ENCODE measurements at places on chromosomes 5 and 9.

DNA sequence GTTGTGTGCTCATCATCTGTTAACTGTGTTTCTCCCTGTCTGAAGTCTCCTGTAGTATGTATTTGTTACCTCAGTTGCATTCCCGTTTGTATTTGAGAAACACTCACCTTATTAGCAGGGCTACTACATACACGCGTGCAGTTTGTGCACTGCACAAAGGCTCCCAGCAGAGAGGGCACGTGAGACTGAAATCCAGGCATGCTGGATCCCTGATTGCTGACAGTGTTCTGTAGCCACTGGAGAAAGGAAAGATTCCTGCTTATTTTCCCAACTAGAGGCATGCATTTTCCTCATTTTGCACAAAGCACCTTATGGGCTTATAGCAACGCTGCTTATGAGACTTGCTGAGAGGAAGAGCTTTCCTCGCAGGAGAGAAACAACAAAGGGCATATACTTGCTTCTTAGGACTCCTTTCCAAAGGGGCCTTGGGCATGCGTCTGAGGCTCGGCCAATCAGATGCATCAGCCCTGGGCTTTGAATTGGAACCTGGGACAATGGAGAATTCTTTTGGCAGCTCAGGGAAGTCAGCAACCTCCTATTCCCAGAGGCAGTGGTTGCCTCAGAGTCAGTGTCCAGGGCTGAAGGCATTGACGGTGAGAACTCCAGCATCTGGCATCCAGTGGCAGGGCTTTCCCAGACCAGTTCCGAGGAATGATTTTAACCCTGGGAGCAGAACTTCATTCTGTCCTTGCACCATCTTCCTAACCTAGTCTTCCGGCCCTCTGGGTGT lies 9.9 kb upstream of the MEGF10 start:
- no peak for DNase-seq

GRCh38 chr9:97501177-97501971 lies at the start of gene TMOD1:
TSS of gene TMOD1 (plus strand) at chr9:97501666. CDS start at chr9:97524189, 22,523 bp downstream.
- DNase-seq, result peak; percentile 49

- DNase-seq, result no peak
Observed at GRCh38 chr5:15526413-15526812, 26.4 kb downstream of the FBXL7 start.

GRCh38 chr5:96927008-96927407 lies 8.9 kb upstream of the LNPEP start:
- no peak for DNase-seq

- no peak for DNase-seq
Observed at GRCh38 chr5:58412932-58413331, 47.0 kb downstream of the PLK2 start.

DNA sequence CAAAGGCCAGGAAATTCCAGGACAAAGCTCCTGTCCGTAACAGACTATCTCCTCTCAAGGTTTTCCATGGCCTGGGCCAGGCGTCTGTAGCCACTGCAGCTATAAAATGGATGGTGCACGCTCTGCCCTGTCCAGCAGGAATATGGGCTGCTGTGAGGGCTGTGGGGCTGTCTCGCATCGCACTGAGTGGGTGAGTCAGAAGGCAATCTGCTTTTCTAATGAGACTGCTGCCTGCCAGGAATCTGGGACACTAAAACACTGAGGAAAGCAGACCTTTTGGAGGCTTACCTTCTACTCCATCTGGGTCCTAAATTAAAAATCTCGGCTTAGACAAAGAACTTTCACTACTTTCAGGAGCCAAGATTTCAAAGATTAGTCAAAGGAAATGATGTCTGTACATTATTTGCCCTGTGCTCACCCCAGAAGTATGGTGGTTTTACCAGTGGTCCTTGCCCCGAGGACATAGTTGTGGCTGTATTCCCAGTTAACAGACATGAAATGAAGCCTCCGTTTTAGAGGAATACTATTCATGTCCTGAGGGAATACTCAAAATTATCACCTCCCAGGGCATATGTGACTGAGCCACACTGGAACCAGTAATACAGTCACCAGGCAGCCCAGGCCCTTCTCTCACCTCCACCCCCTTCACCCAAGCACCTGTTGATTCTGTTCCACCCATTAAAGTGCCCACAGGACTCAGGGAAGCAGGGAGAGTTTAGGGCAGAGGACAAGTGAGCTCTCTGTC lies 56.4 kb downstream of the PFDN1 start:
- no peak for DNase-seq
